Stimulated activated CD4-positive, alpha-beta T cell treated with anti-CD3 and anti-CD28 coated beads, Interleukin-4, amount 100 ng/mL, for 1 hour (primary cell): ENCODE measurements at places on chromosomes 13 and 19.

DNA sequence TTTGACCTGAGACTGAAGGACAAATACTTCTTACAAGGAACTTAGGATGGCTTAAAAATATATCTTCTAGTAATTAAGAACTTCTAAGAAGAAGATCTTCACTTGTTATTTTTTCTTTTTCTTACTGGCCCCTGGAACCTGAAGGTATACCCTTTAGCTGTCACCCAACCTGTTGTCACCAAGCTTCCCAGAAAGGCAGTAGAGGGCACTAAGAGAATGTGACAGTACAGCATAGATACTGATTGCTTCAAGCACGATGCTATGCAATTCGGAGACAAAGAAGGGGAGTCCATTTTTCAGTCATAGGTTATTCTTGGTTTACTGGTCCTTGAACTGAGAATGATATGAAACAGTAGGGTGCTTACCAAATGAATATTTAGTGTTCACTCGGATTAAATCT, 208.3 kb upstream of the PCDH9 start:
- no peak for DNase-seq

- no peak for DNase-seq
Observed at GRCh38 chr19:763181-763580, 12.3 kb downstream of the MISP start.

GRCh38 chr19:492091-492531, 4.2 kb upstream of the MADCAM1 start:
- peak; percentile 41 for DNase-seq

DNA sequence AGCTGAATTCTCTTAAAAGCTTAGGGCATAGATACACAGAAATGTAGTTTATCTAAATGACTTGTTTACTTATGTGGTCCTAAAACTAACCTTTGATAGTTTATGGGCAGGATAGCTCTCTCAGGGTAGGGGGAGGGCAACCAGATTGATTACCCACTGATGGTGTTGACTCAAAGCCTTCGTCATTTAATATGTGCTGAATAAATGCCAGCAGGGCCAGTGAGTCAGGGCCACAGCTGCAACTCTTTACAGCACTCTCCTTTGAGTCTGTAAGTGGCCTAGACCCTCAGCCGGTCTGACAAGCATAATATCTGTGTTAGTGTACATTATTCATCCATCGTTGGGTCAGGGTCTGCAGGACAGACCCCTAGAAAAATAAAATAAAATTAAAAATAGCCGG, 128.5 kb downstream of the ZNF675 start:
- no peak for DNase-seq

- no peak for DNase-seq
Observed at GRCh38 chr13:24187185-24187584, 26.7 kb downstream of the SPATA13 start.

GRCh38 chr19:55452749-55453346, 8.6 kb downstream of the ISOC2 start:
- DNase-seq: peak; percentile 33

GRCh38 chr19:17306285-17306714, 628 bp downstream of the MRPL34 start:
- no peak for DNase-seq

- no peak for DNase-seq
Observed at GRCh38 chr13:113148407-113148806, 10.0 kb upstream of the PROZ start.

DNA sequence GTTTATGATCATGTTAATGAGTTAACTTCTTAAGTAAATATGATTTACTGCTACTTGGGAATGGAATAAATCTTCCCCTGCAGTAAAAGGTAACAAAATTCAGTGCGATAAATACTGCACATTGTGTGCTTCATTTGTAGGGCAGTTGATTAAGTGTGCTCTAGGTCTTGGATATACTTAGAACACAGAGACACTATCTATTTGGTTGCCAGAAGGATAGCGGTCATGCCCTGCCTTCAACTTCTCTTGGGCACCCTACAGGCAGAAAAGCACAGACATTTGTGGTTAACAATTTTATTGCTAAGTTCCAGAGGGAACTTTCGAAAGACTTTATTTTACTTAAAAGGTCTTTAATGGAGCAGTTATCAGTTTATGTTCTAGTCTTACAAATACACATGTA, 605.8 kb downstream of the PCDH9 start:
- DNase-seq: no peak

- no peak for DNase-seq
Observed at GRCh38 chr19:32924200-32924599, 47.6 kb downstream of the CEP89 start.

DNA sequence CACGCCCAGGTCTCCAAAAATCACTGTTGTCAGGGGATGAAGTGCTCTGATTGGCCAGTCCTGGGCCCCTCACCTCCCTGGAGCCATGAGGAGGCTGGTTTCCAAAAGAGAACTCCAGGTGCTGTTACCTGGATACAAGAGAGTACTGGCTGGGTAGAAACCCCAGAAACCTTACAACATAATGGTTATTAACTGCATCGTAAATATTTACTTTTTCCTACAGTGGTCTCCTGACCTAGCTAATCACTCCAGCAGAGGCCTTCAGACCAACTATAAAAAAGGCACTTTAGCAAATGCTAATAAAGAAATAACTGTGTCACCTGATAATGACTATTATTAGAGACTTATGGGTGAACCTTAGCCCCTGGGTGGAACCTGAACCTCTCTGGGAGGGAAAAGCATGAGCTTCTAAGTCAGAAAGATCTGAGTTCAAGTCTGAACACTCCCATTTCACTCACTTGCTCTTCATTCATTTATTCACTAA, 1.5 kb upstream of the IGSF23 start:
- no peak for DNase-seq

DNA sequence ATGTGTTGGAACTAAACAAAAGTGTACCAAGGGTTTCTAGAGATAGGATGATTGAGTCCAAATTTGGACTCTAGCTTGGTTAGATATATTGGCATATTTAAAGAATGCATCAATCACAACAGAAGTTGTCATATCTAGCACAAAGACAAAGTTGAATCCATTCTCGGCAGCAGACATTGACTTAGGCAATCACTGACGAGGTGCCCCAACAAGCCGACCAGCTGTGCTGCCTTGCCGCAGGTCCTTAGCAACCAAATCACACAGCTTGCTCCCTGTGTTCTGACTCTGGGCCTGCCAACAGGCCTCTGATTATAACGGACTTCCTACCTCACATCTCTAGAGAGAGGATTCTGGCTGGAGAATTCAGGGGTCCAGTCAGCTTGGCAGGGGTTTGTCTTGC, 208.7 kb downstream of the MTUS2 start:
- no peak for DNase-seq

DNA sequence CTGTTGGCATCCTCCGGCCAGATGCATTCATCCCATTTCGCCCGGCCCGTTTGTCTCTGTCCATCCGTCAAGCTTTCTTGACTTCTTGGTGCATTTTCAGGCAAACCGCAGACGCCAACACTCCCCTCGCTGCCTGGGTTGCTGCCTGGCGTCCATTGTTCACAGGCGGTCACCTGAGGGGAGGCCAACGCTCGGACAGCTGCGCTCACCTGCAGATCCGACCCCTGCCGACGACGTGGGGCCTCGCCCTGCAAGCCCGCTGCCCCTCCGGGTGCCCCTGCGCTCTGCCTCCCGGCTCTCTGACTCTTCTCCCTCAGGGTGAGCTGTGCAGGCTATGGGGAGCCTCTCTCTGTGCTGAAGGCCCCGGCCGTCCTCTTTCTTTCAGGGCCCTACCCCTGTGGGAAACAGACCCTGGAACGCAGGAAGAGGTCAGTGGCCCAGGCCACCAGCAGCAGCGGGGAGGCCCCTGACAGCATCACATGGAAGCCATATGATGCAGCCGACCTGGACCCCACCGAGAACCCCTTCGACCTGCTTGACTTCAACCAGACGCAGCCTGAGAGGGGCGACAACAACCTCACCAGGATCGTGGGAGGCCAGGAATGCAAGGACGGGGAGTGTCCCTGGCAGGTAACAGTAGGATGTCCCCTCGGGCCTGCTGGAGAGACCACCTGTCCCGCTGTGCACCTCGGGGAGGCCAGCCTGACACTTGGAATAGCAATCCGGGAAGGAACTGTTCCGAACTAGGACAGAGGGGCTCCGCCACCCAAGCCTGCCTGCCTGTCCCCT, 14.8 kb upstream of the PROZ start:
- no peak for DNase-seq

GRCh38 chr13:40187324-40187795, 479.1 kb downstream of the FOXO1 start:
- DNase-seq: peak; percentile 50

DNA sequence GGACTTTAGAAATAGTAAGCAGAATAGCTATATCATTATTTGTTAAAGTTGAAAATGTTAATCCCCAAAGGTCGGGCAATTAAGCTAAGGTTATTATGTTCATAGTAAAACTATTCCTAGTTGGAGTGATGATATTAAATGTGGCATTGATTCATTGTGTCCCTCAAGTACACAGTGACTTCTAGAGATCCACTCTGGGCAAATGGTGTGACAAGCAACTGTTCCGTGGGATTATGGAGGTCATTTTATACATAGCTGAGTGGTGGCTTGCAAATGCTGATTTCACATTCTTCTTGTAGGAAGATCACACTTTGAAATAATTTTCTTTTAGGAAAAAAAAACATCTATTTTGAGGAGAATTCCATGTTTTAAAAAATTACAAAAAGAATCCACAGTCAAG, 317.8 kb downstream of the ATP8A2 start:
- DNase-seq: no peak

- no peak for DNase-seq
Observed at GRCh38 chr19:9705836-9706235, 30.9 kb upstream of the ZNF562 start.

- no peak for DNase-seq
Observed at GRCh38 chr19:50378863-50379236, 2.6 kb downstream of the NR1H2 start.

- DNase-seq: peak; percentile 70
Observed at GRCh38 chr19:11130824-11131455, 24.6 kb downstream of the SPC24 start.

GRCh38 chr13:102707467-102707866, 12.6 kb upstream of the METTL21C start:
- DNase-seq: no peak

- no peak for DNase-seq
Observed at GRCh38 chr19:52110780-52111179, 15.2 kb upstream of the ZNF841 start.

DNA sequence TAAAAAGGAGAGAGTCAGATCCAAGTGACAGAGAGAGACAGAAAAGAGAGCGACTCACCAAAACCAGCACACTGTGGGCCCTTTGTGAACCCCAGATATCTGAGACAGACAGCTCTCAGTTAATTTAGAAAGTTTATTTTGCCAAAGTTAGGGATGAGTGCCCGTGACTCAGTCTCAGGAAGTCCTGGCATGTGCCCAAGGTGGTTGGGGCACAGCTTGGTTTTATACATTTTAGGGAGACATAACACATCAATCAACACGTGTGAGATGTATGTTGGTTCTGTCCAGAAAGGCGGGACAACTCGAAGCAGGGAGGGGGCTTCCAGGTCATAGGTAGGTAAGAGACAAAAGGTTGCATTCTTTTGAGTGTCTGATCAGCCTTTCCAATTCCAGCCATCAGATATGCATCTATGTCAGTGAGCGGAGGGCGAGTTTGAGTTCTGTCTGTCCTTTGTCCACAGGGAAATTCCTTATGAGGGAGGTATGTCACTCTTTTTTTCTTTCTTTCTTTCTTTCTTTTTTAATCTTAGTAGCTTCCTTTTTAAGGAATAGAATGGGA, 37.2 kb upstream of the ATP11A start:
- DNase-seq: no peak

DNA sequence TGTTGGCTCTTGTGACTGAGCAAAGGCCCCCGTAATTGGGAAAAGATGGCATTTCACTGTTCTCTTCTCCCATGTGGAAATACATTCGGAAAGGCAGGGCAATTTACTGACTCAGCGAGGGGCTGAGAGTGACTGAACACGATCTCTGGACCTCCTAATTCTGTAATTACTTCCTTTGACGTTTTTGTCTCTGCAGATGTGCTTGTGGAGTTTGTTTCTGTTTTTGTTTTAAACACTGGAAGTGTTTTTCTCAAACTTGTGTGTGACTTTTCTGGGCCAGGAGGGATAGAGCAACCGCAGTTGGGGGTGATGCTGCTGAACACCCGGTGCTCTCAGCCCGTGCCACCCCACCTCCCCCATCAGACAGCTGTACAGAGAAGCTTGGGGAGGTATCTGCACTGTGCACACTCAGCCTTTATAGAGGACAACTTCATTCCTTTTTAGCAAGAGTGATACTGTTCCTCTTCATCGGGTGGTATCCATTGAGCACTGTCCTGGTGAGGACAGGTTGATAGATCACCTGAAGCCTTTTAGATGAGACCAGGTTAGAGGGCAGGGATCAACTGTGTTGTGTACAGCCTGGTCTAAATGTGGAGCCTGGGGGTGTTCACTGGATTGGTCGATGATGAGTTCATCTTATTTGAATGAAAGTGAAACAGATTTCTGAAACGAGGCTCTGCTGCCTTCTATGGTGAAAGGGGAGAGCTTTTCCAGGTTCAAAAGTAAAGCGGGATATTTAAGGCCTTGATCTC, 117.4 kb downstream of the ESD start:
- peak; percentile 6 for DNase-seq

- no peak for DNase-seq
Observed at GRCh38 chr13:71871176-71871754, 4.3 kb upstream of the DACH1 start.

- no peak for DNase-seq
Observed at GRCh38 chr19:12527034-12527836, 24.0 kb downstream of the ZNF564 start.

DNA sequence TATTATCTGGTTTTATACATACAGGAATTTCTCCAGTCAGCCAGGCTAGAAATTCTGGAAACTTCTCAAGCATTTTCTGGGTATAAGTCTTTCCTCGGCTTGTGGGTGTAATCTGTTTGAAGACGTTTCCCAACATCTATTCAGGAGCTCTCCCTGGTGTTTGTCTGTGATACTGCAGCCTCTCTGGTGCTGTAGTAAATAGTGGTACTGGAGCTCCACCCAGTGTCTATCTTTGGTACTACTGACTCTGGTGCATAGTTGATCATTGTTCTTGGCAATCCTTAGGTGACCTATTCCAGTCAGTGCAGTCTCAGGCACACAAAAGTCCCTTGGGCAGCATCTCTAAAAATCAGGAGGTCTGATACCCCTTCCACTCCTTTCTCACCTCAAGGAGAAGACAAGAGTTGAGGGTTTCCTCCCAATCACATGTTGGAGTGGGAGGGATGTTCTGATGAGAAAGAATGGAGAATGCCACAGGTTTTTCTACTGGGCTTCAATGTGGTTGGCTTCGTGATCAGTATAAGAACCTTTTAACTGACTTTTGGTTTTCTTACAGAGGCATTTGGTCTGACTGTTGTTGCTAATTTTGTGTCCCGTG, 115.5 kb downstream of the CYSLTR2 start:
- DNase-seq: peak; percentile 71
